ENCODE measurements at places on chromosomes 5 and 9.

- DNase-seq: peak; percentile 67
These were observed 95.1 kb downstream of the DAPK1 start for GRCh38 chr9:87592554-87593358.

DNA sequence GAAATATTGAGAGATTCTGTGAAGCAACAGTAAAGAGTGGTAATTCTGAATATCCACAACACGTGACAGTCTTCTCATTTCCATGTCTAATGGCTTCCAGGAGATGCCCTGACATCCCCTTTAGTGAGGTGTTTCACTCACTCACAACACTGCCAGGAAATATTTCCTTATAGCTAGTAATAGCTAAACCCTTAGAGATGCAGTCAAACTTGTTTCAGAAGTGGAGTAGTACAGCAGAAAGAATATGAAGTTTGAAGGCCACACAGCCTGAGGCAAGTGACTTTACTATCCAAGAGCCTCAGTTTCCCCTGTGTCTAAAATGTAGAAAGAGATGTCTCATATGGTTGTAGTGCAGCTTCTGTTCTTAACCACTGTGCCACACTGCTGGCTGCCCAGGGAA lies 139.2 kb downstream of the CDK5RAP2 start:
- no peak for DNase-seq

GRCh38 chr5:179393078-179393477 lies 47.8 kb upstream of the ADAMTS2 start:
- DNase-seq: no peak

- DNase-seq: no peak
These were observed 76.8 kb downstream of the STK10 start for GRCh38 chr5:172110921-172111851.

- DNase-seq: no peak
These were observed 339.0 kb upstream of the CTNND2 start for GRCh38 chr5:12242950-12243888.

DNA sequence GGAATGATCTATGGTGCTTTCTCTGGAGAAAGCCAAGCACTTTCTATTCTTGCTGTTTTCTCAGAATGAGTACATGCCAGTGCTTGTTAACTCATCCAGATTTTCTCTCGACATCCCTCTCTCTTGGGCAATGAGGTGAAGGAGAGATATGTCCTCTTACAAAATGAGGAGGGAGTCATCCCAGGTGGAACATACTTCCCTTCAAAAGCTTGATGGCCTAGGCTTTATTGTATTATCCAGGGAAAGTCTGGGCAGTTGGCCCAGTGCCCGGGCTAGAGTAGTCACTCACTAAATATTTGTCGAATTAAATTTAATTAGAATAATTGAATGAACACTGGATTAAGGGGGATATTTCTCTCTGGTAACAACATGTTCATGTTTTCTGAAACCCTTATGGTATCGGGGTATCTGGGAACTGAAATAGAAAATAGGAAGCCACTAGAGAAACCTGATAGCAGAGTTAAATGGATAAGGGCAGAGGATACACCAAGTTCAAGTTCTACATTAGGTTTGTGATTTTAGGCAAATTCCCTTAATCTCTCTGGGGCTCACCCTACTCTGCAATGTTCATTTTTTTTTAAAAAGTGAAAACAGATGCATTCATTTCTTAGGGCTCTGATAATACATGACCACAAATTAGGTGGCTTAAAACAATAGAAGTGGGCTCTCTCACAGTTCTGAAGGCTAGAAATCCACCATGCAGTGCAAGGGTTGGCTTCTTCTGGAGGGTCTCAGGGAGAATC lies 99.6 kb downstream of the LIFR start:
- no peak for DNase-seq

GRCh38 chr9:125747053-125747764 lies at the start of gene PBX3:
Gene PBX3 (plus strand): TSS chr9:125747373.
- DNase-seq: peak; percentile 86

DNA sequence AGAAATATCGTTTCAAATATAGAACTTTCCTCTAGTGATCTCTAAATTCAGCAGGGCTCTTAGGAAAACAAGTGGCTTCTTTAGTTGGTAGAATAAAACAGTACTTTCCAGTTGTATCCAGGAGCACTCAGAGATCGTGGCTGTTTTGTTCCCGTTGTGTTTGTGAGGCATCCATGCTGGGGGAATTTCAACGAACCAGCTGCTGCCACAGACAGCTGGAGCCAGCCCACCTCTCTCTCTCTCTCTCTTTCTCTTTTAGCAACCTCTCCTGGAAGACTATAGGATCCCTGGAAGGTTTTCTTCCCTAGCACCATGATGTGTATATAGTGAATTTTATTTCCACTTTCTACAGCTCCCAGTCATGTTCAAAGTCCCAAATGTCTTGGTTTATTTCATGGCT lies 1116.0 kb upstream of the SEMA6A start:
- peak; percentile 50 for DNase-seq
